Fibroblast of the aortic adventitia (primary cell): ENCODE measurements at places on chromosomes 7 and 10.

DNA sequence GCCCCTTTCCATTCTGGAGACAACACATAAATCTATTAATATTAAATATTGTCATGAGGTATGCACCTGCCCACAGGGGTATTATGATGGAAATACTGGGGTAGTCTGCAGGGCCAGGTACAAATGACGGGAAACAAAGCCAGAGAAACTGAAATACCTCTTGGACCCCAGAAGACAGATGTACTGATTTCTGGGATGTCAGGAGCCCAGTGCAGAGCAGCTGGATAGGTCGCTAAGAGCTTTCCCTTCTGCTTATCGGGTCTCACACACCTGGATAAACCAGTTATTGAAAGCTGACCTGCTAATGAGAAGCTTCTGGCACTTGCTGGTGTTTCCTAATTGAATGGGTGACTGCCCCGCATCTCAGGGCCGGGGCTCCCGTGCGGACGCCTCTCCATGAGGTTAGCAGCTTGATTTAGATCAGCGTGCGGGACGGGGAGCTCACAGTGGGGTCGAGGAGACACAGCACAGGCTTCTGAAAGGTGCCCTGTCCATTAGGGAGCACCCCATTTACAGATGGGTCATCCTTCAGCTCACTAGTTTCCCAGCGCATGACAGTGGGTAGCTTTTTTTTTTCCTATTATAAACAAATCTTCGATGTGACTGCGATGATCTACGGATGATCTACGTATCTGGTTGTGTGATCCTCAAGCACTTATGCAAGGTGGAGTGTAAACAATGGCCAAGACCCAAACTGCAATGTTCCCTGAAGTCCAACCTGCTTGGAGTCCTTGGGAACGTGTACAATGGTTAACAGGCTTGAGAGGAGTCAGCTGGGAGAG, 1.5 kb upstream of the INSIG1 start:
- DNase-seq: peak; percentile 24

DNA sequence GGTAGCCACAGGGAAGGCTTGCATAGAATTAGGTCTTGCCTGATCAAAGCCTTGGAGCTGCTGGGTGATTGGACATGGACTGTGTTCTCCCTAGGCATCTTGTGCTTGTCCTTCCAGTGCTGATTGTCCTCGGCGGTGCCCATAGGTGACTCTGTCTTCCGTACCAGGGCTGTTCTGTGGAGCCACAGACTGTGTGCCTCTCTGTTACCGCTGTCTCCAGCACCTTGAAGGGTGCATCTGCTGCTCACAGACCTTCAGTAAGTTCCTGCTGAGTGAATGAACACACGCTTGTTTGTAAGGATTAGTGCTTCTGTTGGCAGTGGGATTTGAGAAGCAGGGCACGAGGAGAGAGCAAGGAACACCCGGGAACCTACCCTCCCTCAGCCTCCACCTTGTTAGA, 116.7 kb downstream of the CELF2 start:
- DNase-seq: no peak

- DNase-seq: no peak
Measured at GRCh38 chr10:99595770-99596465, 24.3 kb downstream of the SLC25A28 start.

GRCh38 chr10:132459301-132460003, 62.5 kb downstream of the PWWP2B start:
- no peak for DNase-seq

DNA sequence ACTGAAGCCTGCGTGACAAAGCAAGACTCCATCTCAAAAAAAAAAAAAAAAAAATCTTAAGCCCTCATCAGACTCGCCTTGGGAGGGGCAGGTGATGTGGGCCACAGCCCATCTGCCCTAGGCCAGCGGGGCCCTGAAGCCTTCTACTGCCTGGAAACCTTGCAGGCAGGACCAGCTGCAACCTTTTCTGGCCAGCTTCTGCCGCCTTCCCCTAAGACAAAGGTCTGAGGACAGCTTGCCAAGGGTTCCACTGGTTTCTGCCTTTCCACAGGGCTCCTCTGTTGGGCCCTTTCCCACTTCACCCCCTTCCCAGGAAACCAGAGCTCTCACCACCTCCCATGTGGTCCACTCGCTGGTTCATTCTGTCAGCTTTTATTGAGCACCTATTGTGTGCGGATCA, 35.2 kb downstream of the UBTD1 start:
- no peak for DNase-seq

GRCh38 chr7:149423449-149424110, 37.3 kb downstream of the ZNF777 start:
- DNase-seq: peak; percentile 3

DNA sequence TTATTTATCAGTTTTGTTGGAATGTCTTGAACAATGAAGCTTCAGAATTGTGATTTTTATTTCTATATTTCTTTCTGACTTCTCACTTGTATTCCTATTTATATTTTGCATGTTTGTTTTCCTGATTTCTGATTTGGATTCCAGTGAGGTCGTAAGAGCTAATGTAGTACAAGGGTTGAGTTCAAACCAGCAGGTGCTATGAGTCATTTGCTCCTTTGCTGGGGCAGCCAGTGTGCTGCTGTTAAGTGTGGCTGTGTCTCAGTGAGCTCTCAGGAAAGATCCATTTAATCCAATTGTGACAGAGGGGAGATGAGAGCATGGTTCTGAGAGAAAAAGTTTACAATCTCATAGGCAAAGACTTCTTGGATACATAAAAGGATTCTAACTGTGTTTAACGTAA, 48.6 kb downstream of the MCU start:
- DNase-seq: no peak

DNA sequence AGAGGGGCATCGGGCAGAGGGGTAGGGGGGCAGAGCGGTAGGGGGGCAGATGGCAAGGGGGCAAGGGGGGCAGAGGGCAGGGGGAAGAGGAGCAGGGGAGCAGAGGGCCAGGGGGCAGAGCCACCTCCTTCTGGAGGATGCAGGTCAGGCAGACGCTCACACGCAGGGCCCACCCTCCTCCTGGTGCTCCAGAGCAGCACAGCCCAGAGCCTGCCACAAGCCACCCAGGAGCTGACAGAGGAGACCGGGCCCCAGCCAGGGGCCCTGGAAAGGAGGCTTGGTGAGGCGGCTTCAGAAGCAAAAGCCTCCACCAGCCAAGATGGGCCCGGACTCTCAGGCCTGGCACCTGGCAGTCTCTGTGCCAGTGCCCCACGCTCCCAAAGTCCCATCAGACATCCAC, 13.1 kb downstream of the MAD1L1 start:
- DNase-seq: no peak

DNA sequence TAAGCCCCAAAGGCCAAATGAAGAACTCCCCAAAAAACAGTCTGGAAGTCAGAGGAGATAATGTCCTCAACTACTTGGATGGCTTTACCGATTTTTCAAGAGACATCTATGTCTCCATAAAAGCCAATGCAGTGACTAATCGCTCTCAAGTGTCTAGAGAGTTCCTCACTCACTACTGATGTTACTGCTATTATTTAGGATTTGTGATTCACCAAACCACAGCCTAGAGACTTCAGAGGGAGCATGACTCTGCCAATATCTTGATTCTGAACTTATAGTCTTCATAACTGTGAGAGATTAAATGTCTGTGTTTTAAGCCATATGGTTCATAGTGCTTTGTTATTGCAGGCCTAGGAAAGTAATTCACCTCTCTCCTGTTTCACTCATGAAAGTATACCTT, 160.2 kb downstream of the IPMK start:
- peak; percentile 84 for DNase-seq

GRCh38 chr7:376306-377079, 86.5 kb downstream of the FOXL3 start:
- no peak for DNase-seq

GRCh38 chr7:41882256-41882655, 179.4 kb upstream of the INHBA start:
- DNase-seq: no peak

DNA sequence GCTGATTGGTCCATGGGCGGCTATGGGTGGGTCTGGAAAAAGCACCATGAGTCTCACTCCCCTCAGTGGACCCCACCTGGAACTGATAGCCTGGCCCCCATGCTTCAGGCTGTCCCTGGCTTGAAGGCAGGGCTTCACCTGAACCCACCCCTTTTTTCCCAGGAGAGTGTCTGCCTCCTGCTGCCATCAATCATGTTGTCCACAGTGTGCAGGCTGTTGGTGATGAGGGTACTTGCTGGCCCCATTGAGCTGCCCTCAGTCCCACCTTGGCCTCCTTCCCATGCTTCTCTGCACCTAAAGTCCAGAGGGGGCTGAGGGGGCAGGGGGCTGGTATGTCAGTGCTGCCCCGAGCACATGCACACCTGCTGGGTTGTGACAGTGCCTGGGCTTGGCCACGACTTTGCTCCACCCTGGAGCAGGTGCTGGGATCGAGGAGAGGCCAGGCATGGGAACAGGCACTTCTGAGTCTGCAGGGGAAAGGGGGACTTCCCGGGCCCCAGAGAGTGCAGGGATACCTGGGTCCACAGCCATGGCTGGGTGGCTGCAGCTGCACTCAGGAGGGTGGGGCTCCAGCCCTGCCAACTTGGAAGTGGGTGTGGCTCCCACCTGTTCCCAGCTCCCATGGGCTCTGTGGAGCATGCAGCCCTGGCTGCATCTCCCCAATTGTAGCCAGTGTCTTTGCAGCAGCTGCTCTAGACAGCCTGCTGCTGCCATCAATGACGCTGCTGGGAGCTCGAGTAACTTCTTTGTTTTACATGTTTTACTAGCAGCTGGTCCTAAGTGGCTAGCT, 56.9 kb downstream of the ADK start:
- no peak for DNase-seq

- DNase-seq: no peak
Measured at GRCh38 chr7:80679921-80680907, 41.8 kb downstream of the CD36 start.

GRCh38 chr7:35524112-35524804, 170.7 kb downstream of the HERPUD2 start:
- no peak for DNase-seq

DNA sequence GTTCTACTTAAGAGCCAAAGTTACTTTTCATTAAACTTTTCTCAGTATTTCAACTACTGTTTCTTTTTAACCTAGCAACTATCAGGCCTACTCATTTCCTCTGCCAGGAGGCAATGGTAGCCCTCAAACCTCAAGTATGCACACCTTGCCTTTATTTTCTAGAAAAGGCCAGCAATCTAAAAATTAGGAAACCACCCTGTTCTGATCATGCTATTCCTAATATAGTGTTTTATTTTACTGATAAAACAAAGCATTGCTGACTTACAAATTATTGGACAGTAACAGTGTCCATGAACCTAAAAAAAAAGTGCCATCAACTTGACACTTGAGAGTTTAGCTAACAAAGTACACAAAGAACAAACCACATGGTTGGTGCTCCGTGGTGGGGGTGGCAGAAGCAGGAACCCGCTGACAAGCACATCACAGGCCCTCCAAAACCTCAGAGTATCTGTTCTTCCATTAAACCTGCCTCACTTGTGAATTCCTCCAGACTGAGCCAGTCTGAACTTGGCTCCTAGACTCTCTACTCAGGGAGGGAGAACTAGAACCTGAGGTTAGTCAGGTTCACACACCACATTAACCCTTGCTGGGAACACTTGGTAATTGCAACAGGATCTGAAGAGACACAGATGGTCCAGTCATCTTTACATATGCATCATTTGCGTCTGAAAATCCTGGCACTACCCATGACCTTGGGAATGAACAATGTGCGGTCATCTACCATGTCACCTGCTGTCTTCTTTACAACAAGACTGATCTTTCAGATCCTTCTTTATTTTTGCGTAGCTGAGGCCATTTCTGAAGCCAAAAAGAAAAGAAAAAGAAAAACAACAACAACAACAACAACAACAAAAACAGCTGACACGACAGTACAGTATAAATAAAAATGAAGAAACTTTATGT, 31.9 kb downstream of the PIP4K2A start:
- DNase-seq: peak; percentile 66

- DNase-seq: no peak
Measured at GRCh38 chr7:7920056-7920455, 48.5 kb upstream of the GLCCI1 start.

DNA sequence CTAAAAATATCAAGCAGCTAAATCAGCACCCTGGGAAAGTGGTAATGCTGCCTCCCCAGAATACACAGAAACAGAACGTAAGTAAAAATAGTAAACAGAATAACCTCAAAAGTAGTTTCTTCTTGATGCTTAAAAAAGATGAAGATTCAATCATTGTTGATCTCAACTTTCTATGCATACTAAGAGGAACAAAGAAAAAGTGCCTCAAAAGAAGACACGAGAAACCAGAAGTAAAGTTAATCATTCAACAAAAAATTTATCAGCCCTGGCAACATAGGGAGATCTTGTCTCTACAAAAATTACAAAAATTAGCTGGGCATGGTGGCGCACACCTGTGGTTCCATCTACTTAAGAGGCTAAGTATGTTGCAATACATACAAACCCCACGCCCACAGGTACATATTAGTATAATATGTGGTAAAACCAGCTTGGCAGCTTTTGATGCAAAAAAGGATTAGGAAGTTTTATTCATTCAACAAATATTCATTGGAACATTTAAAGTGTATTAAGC, 153.7 kb downstream of the NRBF2 start:
- no peak for DNase-seq

GRCh38 chr7:156305351-156305750, 335.2 kb upstream of the RNF32 start:
- DNase-seq: no peak

- DNase-seq: no peak
Measured at GRCh38 chr7:83870515-83870914, 221.6 kb upstream of the SEMA3E start.

DNA sequence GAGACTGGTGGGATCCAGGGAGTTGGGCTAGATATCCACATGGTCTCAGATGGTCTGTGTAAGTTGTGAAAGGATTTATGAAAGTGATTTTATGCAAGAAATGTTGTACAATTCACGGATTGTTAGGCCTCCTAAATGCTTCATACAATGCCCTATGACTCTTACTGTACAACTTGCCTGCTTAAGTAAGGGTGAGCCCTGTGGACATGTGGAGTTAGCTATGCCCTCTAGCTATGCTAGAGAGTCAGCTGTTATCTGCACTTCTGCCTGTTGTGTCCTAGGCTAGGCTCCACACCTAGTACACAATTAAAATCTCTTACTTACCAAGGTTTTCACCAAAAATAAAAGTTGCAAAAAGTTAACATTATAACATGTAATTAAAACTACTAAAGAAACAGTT, 1.7 kb upstream of the CFAP43 start:
- DNase-seq: no peak

DNA sequence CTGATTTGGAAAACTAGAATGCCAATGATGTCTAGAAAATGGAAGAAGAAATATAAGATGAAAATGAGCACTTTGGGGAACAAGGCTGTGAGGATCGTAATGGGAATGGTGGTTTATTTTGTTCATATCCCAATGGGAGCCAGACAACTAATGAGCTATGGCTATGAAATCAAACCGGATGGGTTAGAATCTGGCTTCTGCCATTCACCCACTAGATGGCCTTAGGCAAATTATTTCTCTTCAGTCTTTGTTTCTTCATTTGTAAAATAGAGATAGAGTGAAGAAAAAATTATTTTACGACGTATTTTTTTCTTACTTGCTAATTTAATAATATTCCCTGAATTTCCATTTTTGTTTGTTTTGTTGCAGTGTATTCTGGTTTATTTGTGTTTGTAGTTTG, 572.1 kb upstream of the IGFBP3 start:
- no peak for DNase-seq

- no peak for DNase-seq
Measured at GRCh38 chr7:66529883-66530610, 98.6 kb upstream of the KCTD7 start.
